ENCODE measurements at places on chromosomes 6 and 20. TPM values are rescaled to one million over a fixed set of nuclear protein-coding genes. Genes with fewer than 3 reads are reported as not detected.

LAMA5 gene
- 90.0 TPM for total RNA-seq

SLC22A16 gene
- 0.15 TPM for total RNA-seq

PSORS1C2 gene
- total RNA-seq, result not detected

PPP1R16B gene
- under 0.01 TPM for total RNA-seq

COL10A1 gene
- 5.2 TPM for total RNA-seq

BPIFB2 gene
- total RNA-seq, result not detected

ASIP gene
- total RNA-seq, result not detected

RHAG gene
- not detected for total RNA-seq

CALHM6 gene
- total RNA-seq, result 0.44 TPM

REM1 gene
- total RNA-seq, result not detected

PTCRA gene
- total RNA-seq, result not detected

TFEB gene
- total RNA-seq, result 7.8 TPM

GPR6 gene
- total RNA-seq, result not detected

NRSN1 gene
- total RNA-seq, result not detected

PRL gene
- total RNA-seq, result not detected

CD24 gene
- total RNA-seq, result 1.9 TPM

TENT5A gene
- total RNA-seq, result 27.2 TPM

GJA10 gene
- total RNA-seq, result not detected

XRN2 gene
- 86.3 TPM for total RNA-seq

CGA gene
- total RNA-seq, result not detected

TTLL9 gene
- 0.17 TPM for total RNA-seq

NUDT3 gene
- total RNA-seq, result 24.4 TPM

DEFB132 gene
- not detected for total RNA-seq

CD93 gene
- total RNA-seq, result 1.0 TPM
